ENCODE measurements at places on chromosomes 4 and X. TPM values are rescaled to one million over a fixed set of nuclear protein-coding genes. Genes with fewer than 3 reads are reported as not detected.
A peak's percentile ranks its signal among the peaks of the same experiment; 100 is the strongest.

Gene ATP2B3
- total RNA-seq, result not detected

Gene FHIP1A
- total RNA-seq, result 4.9 TPM

Gene HAND2
- 3.9 TPM for total RNA-seq

Gene FBXW7
- 85.7 TPM for total RNA-seq

Gene UNC5C
- 5.0 TPM for total RNA-seq

Gene AKAP14
- not detected for total RNA-seq

Gene TBC1D14
- total RNA-seq, result 65.7 TPM

Gene F11
- total RNA-seq, result not detected

Gene OTC
- total RNA-seq, result 0.87 TPM

Gene GLOD5
- not detected for total RNA-seq

Gene CD40LG
- total RNA-seq, result not detected

Gene PPAT
- total RNA-seq, result 7.8 TPM

- no peak for DNase-seq
These were observed 63.4 kb downstream of the PSAPL1 start for GRCh38 chr4:7371210-7371941.

DNA sequence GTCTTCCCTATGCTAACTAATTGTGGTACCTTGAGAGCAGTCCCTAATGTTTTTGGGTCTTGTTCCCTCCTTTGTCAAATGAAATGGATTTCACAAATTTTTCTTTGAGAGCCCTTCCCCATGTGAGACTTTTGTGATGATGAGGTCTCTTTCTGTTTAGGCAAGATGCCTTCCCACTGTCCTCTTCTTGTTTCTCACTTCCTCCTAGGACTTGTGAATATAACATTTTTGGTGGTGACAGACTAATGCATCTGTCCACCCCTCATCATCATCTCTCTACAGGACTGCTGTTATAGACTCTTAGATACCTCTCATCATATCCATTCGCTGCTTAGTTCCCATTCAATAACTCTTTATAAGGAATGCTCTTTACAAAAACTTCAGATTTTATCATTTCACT lies 8.7 kb upstream of the ANK2 start:
- DNase-seq, result no peak

DNA sequence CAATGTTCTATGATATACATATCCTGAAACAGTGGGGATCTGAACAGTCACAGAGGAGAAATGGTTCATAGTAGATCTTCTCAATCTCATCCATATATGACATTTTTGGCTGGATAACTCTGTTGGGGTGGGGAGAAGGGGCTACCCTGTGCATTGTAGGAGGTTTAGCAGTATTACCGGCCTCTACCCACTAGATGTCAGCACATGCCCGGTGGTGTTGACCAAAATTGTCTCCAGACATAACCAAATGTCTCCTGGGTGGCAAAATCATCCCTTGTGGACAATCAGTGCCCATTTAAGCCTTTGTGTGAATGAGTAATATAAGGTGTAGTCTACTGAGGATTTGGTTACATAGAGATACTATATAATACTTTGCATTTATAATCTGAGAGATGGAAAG lies 89.9 kb downstream of the PLS3 start:
- DNase-seq, result peak; percentile 27

DNA sequence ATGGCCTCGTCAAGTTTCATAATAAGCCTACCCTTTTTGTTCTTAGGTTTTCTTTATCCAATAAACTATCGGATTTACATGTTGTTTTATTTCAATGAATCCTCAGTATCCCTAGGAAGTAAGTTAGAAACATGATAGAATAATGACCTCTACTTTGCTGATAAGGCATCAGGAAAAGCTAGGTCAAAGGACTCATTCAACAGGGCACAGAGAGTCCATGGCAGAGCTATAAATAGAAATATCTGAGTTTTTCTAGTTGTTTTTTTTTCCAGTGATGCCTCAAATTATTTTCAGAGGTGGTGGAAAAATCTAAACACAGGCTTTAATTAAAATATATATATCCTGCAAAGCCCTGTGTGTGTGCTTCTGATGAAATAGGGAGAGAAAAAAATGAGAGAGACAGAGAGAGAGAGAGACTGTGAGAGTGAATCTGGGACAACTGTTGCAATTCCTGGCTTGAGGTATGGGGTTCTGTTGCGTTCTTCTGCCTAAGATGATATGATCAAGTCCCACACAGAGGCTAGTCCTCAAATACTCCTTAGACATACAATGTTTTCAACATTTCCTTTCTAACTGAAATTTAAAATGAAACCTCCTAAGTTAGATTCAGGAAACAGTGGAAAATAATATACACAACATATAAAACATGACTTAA lies 139.9 kb downstream of the HDX start:
- no peak for DNase-seq

DNA sequence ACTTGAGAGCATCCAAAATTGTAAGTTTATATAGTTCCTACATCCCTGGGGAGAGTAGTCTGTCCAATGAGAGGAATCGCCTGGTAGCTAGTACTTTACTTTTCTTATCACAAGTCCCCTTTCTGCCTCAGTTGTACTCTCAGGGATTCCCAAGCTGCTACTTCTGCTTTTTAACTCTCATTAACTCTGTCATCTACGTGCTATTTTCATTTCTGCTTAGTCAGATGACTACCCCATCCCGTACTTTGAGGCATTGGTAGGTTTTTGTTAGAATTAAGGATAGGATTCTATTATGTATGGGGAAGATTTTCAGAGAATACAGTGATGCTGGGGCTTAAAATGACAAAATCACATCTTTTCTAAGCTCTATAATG lies 24.7 kb downstream of the RBPJ start:
- no peak for DNase-seq

- DNase-seq, result no peak
These were observed 1.5 kb upstream of the COMMD8 start for GRCh38 chr4:47465004-47465403.

GRCh38 chrX:42246814-42247213 lies 323.5 kb upstream of the CASK start:
- no peak for DNase-seq

- no peak for DNase-seq
These were observed 3.4 kb downstream of the RHOH start for GRCh38 chr4:40199999-40200874.

GRCh38 chr4:144421839-144422565 lies 224.0 kb upstream of the HHIP start:
- no peak for DNase-seq

- no peak for DNase-seq
These were observed 227.7 kb downstream of the C4orf33 start for GRCh38 chr4:129323658-129324057.

DNA sequence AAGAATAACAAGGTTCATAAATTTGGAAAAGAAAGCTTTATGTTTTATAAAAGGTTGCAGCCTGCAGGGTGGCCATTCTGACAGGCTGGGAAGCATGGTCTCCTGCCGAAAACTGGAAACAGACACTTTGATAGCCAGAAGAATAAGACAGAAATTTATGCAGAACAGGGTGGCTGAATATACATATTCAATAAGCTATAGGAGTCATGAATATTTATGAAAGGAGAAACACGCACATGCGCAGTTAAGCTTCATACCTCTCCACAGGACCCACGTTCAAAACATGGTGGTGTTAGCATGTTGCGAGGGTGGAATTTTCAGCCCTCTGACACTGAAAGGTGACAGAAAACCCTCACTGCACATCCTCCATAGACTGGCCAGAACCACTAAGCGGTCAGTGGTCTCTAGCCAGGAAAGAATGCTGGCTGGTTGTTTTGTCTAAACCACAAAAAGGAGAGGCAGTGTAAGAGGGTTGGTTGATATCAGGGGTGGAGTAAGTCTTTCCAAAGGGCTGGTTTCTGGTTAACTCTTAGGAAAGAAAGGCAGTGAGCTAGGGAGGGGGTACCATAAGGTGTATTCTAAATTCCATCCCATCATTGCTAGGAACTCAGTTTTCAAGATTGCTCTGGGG lies 58.2 kb downstream of the ANXA10 start:
- DNase-seq, result no peak

DNA sequence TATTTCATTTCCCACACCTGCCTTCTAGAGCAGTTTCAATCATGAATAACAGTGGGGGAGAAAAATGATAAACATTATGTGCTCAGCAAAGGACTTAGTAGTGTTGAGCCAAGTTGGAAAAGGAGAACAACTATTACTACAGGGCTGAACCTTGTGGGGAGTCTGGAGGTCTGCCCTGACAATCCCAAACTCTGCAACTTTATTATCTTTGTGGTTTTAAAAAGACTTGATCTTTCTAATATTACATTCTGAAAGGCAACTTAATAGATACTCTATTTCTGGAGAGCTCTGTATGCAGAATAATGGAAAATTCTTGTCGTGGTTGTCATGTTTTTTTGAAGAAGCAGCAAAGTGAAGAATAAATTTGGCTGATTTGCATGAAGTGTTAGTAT lies 116.1 kb downstream of the SPCS3 start:
- no peak for DNase-seq

DNA sequence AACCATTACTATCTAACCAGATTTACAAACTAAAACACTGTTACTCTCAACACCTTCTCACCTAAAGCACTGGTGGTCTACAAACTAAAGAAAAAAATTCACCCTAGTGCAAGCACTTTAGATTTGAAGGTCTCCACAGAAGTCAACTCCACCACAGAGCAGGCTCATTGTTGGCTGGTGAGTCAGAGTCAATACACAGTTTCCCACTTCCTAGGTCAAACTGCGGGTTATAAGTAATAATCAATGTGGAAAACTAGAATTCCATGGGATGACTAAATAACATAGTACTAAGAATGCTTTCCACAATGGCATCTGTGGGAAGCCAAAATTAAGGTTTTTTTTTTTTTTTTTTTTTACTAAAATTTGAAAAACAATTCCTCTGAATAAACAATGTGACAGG lies 191.8 kb downstream of the PDGFC start:
- DNase-seq, result no peak

GRCh38 chr4:167842487-167842886 lies 249.8 kb upstream of the ANXA10 start:
- no peak for DNase-seq

DNA sequence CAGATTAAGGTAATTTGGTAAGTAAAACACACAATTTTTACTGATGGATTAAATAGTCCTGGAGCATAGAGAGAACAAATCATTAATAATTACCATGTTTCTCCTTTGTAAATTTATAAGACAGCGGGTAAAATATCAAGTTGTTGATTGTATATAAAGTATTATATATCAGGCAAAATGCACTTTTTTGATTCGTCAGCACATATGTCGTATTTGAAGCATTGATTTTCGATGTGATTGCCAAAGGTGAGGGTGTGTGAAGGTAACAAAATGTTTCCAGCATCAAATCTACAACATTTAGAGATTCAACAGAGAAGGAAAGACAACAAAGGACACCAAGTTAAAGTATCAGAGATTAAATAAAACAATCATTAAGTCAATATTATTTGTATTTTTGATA lies 1437.8 kb upstream of the ADGRL3 start:
- DNase-seq, result no peak

DNA sequence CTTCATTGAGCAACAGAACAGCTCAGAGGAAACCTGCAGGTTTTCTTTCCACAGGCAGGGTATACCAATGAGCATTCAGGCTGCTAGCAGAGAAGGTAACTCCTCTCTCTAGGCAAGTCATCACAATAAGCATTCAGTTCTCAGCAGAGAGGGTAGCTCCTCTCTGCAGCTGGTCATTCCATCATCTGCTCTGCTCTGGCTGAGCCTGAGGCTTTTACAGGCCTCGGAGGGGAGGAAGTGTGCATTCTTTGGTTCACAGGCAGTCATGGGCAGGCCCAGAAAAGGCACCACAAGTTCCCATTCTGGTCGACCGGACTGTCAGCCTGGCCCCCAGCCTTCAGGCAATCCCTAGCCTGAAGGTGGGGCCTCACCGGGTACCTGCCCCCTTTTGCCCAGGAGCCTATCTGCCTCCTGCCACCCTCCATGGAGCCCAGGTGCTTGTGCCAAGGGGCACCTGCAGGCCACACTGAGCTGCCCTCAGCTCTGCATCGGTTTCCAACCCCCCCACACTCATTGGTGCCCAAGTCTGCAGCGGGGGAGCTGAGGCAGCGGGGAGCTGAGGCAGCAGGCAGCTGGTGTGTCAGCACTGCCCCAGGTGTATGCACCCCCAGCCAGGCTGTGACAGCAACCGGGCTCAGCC lies 83.1 kb downstream of the PRDM5 start:
- DNase-seq, result no peak
